ENCODE measurements at places on chromosomes 3 and 15.

- DNase-seq = no peak
These were observed 2.4 kb upstream of the PHGR1 start for GRCh38 chr15:40348474-40348870.

- DNase-seq = no peak
These were observed 16.9 kb downstream of the DUSP7 start for GRCh38 chr3:52039426-52039825.

GRCh38 chr15:47652844-47653243 is 64.5 kb upstream of the SEMA6D start:
- DNase-seq = no peak

GRCh38 chr3:11154953-11155325 is 646 bp downstream of the HRH1 start:
- peak; percentile 34 for DNase-seq

GRCh38 chr3:10224794-10225665 is 23.2 kb upstream of the TATDN2 start:
- peak; percentile 65 for DNase-seq

DNA sequence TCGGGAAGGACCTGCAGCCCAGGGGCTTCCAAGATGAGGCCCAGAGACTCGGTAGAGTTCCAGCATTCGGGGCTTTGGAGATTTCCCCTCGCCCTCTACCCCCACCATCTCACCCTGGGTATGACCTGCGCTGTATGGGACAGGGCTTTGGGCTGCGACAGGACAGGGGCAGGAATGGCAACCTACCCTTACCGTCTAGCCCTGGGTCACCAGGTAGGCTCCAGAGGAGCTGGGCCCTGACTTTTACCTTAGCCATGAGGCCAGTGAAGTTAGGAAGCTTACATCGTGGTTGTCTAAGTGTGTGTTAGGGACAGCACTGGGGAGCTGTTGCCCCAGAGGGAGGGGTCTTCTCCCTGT is 683 bp downstream of the PPM1M start:
- DNase-seq = no peak

- DNase-seq = no peak
These were observed 36.2 kb upstream of the FLNB start for GRCh38 chr3:57971975-57972374.

- no peak for DNase-seq
These were observed 132.2 kb downstream of the FNDC3B start for GRCh38 chr3:172171396-172172075.

DNA sequence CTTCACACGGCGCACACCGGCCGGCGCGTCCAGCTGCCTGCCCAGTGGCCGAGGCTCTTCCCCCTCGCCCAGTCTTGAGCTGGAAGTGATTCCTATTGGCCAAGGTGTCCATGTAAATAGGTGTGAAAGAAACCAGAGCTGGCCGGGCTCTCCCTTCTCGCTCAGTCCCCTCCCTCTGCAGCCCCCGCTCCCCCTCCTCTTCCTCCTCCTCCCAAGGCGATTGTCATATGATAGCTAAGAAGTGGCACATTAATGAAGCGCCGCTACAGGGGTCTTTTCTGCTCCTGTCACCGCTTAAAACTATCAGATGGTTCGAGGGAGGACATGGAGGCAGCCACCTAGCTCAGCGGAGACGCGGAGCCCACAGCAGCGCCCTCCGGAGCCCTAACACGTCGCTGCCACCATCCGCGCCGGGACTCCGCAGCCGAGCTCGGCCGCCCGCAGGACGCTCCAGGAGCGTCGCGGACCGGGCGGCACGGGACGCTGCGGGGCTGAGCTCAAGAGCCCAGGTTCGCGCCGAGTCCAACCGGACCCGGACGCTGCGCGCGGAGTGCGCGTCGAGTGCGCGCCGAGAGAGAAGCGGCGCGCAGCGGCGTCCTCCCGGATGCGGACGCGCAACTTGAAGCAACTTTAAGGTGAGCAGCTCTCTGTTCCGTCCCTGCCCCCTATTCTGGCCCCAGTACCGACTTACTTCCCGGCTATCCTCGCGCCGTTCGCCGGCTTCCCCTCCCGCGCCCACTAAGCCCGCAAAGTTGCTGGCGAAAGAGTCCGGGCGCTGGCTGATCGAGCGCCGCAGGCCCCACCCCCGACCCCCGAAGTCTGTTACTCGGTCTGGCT is at the start of gene FOXB1:
TSS of gene FOXB1 (plus strand) at position 303 of the 837 bp plus-strand sequence. CDS start 653 bp downstream, outside the sequence.
- peak; percentile 95 for DNase-seq

Data from ELF-1 (cell line).